Activated CD4-positive, alpha-beta T cell treated with anti-CD3 and anti-CD28 coated beads, Interleukin-2, amount 50 U/mL, for 48 hours (primary cell): ENCODE measurements at places on chromosomes 3 and 15.

GRCh38 chr15:38593524-38593923, 28.9 kb upstream of the RASGRP1 start:
- DNase-seq = no peak

DNA sequence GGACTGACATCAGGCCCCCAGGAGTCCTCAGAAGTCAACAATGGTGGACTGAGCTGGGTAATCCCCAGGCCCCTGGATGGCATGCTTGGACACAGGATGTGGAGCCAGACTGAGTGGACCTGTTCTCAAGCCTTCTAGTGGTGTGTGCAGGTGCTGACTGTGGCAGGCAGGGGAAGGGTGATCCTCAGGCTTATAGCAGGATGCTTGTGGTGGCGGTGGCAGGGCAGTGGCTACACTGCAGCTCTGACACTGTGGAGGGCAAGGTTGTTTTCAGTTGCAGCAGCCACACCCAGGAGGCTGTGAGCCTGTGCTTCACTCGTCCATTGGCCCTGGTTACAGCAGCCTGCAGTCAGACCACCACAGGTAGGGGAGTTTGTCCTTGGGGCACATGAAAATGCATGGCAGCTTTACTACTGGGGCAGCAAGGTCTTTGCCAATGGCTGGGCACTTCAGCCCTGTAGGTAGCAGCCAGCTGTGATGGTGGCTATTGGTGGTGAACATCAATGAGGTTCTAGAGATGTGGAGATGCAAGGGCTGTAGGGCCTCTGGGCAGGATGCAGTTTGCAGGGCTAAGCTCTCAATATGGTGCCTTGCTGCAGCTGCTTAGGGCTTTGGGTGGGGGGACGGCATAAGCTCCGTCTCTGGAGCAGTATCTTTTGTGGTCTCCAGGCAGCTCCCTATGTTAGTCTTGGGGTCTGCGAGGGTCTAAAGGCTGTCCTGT, 17.5 kb upstream of the MYO5A start:
- no peak for DNase-seq

DNA sequence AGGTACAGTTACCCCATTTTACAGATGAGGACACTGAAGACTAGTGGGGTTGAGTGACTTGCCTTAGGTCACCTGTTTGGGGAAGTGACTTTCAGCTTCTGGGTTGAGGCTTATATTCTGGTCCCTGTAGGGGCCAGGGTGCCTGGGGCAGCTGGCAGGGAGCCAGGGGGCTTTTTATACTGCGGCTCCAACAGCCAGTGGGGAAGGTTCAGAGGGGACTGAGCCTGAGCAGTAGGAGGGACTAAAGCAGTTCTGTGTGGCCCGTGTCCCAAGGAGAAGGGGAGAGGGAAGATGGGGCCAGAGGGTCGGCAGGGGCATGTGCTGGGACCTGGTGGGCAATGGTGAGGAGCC, 37.7 kb downstream of the SLC6A6 start:
- DNase-seq = no peak

DNA sequence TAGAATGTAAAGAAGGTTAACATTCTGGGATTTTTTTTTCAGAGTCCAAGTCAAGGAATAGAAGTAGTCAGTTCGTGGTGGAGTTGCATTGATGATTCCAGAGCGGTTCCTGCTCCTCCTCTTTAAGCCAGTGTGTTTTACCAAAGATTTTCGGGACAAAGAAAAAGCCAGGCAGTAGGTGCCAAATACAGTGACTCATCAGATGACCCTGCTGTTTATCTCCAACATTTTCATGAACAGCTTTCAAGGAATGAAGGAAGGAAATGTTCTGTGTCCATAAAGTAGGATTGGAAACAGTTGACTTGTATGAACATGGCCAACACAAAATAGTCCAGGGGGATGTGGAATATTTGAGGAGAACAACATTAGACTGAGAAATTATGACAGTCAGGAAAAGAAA, 142.4 kb upstream of the TMC3 start:
- DNase-seq = no peak

- DNase-seq = no peak
Observed at GRCh38 chr3:56986347-56986746, 74.1 kb upstream of the SPATA12 start.

GRCh38 chr15:67087507-67088172, 22.2 kb downstream of the SMAD3 start:
- no peak for DNase-seq
